CD4-positive, alpha-beta T cell treated with Interleukin-21 for 1 hour (primary cell): ENCODE measurements at places on chromosomes 5 and 9.

DNA sequence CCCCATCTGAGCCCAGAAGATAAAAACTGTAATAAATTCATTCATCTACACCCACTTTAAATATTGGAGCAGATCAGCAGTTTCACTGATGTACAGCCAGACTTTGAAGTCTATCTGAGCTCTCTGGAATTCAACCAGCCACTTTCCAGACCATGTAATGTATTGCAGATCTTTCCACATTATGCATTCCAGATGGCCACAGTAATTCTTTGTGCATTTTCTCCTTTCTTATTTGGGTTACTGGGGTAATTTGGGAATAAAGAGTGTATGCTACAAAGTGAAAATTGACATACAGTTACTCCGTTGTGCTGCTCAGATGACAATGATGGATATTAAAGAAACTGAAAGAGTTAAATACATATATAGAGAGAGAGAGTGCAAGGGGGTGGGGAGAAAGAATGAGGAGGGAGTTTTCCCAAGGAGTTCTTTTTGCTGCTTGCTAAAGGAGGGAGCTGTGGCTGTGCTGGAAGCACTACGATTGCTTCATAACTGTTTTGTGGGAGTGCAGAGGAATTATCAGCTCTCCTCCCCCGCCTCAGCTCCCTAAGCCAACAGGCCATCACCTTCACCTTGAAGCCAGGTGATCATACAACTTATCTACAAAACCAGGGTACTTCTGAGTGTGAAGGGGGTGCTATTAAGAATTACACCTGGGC lies 152.8 kb downstream of the GAS1 start:
- DNase-seq = no peak

DNA sequence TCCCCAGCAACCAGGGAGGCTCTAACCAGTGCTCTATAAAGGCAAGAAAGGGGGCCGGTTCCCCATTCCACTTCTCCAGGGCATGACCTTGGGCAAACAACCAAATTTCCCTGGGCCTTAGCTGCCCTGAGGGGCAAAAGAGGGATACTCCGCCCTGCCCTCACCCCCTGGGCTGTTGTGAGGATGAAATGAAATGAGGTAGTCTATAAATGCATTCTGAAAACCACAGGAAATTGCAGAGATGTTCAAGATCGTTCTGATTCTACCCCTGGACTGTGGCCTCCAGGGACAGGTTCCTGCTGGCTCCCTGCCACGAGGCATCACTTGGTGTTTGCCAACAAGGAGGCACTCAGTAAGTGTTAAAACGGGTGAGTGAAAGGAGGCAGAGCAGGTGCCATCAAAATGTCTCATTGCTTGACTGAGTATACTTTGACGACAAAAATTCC lies 5.7 kb downstream of the RAPGEF1 start:
- DNase-seq = peak; percentile 78

DNA sequence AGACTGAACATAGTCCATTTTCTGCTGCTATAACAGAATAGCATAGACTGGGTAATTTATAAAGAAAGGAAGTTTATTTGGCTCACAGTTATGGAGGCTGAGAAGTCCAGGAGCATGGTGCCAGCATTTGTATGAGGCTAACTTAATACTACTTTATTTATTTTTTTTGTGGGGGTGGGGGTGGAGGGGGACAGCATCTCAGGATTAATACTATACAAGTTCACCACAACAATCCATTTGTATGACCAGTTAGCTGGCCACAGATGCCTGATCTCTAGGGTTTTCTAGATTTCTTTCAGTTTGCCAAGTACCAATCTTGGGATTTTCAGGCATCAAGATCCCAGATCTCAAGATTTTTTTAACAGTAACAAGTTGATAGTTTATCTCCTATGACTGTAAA lies 20.3 kb downstream of the ANGPTL2 start:
- DNase-seq = no peak

DNA sequence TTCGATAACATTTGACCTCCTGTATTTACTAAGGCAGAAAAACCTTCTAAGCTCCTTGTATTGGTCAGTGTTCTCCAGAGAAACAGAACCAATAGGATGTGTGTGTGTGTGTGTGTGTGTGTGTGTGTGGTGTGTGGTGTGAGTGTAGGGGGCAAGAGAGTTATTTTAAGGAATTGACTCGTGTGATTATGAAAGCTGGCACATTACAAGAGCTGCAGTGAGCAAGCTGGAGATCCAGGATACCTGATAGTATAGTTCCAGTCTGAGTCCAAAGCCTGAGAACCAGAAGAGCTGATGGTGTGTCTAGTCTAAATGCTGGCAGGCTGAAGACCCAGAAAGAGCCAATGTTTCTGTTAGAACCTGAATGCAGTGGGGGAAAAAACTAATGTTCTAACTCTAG lies 21.2 kb upstream of the PIK3R1 start:
- DNase-seq = no peak

GRCh38 chr9:4117835-4118610 lies 181.8 kb downstream of the GLIS3 start:
- DNase-seq = peak; percentile 38

DNA sequence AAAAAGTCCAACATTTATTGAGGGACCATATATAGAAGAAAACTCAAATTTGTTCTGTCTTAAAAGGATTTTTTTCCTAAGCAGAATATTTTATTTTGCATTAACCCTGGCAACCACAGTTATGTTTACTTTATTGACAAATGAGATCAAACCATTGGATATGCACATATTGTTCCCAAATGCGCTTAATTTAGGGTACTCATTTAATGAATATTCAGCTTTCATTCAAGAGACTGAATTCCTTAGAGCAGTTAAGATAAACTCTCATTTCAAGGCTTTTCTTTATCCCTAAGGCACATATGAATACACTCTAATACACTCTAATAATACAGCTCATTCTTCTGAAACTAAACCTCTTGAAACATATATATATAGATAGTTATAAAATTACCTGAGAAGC lies 150.2 kb downstream of the HMHB1 start:
- no peak for DNase-seq

- no peak for DNase-seq
These were observed 190.9 kb downstream of the HINT1 start for GRCh38 chr5:130974021-130974683.

DNA sequence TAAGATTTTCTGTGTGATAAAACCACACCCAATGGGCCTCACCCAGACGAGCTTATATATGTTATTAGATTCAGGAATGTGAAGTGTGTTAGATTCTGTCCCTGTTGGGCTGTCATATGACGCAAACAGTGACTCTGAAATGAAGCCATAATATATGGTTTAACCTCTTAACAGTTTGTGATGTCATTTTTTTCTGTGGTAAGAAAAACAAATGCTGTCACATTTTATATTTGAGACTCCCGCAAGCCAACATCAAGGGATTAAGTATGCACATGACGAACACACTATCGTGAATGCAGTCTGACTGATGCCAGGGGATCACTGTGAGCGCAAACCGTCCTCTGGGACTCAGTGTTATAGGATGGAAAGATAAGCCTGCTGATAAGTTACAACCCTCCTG lies 321.7 kb downstream of the SH3GL2 start:
- no peak for DNase-seq

- DNase-seq = no peak
These were observed 320.9 kb downstream of the NTRK2 start for GRCh38 chr9:84990416-84990815.

GRCh38 chr5:151255621-151256286 lies 2.8 kb downstream of the GM2A start:
- no peak for DNase-seq

GRCh38 chr5:56175021-56175420 lies 58.1 kb downstream of the ANKRD55 start:
- no peak for DNase-seq

- DNase-seq = no peak
These were observed 218.5 kb downstream of the PLK2 start for GRCh38 chr5:58241389-58241788.

DNA sequence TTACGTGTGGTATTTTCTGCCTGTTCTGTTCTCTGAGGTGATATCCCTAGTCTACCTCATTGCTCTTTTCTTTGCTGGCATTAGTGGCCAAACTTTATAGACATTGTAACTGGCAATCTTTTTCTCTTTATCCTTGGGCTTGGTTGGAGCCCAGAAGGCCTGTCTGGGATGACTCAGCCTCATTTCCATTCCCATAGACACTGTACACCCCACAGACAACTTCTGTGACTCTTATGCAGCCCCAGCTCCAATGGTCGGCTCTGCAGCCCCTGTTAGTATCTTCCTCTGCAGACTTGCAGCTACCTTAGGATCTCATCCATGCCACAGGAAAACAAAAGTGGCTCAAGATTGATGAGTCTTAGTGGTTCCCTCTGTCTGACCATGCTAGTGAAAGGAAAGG lies 79.8 kb downstream of the CFAP95 start:
- no peak for DNase-seq

DNA sequence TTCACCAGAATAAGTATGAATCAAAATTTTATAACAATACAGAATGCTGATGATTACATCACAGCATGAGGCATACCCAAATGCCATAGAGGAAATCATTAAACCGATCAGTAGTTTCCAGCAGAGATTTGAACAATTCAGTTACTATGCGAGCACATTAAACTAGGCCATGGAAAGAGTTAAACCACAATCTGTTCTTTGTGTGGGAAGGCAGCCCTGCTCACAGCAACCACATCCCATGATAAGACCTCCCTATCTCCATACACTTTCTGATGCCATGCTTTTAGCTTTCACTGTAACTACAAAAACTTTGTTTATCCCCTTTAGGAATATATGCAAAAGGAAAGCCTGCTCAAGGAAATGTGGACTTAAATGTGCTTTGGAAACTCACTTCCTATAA lies 4.5 kb downstream of the NFIB start:
- DNase-seq = no peak

DNA sequence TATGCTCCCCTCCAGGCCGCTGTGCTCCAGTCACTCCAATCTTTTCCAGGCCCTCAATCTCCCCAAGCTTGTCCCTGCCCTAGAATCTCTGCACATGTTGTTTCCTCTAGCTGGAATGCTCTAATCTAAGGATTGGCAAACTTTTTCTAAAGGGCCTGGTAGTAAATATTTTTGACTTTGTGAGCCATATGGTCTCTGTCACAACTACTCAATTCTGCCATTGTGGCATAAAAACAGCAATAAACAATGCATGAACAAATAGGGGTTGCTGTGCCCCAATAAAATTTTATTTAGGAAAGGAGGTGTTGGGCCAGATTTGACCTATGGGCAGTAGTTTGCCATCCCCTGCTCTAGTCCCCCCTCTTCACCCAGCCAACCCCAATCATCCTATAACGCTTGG lies 150.5 kb upstream of the LRRTM2 start:
- DNase-seq = no peak

DNA sequence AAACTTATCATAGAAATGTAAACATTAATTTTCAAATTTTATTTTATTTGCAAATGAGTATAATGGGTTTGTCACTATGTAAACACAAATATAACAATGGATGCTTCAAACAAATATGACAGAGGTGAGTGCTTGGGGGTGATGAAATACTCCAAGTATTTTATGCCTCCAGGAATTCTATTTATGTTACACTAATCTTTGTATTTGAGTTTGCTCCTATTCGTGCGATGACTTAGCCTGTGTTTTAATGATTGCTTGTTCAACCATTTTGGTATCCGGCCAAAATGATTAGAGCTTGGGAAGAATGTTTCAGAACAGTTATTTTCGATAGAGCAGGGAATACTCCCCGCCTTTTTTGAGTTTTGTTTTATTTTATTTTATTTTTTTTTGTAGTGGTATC lies 5.0 kb downstream of the DMRT2 start:
- DNase-seq = no peak

- DNase-seq = no peak
These were observed 220.2 kb upstream of the MVB12B start for GRCh38 chr9:126106404-126106803.

DNA sequence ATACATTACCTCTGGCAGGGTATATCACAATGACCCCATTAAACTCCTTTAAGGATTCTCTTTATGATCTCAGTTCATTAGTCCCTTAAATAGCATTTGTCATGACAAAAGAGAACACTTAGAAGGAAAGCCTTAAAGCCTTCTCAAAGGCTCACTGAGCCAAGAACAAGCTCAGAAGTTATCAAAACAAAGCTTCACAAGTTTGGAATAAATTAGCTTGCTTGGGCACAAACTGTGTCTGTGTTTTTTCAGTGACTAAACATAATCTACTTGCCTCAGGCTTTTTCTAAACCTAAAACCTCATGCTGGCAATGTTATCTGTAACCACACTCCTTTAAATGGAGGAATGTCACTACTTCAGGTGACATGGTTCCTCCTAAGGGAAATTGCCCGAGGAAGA lies 1114.9 kb upstream of the C9orf72 start:
- DNase-seq = no peak

DNA sequence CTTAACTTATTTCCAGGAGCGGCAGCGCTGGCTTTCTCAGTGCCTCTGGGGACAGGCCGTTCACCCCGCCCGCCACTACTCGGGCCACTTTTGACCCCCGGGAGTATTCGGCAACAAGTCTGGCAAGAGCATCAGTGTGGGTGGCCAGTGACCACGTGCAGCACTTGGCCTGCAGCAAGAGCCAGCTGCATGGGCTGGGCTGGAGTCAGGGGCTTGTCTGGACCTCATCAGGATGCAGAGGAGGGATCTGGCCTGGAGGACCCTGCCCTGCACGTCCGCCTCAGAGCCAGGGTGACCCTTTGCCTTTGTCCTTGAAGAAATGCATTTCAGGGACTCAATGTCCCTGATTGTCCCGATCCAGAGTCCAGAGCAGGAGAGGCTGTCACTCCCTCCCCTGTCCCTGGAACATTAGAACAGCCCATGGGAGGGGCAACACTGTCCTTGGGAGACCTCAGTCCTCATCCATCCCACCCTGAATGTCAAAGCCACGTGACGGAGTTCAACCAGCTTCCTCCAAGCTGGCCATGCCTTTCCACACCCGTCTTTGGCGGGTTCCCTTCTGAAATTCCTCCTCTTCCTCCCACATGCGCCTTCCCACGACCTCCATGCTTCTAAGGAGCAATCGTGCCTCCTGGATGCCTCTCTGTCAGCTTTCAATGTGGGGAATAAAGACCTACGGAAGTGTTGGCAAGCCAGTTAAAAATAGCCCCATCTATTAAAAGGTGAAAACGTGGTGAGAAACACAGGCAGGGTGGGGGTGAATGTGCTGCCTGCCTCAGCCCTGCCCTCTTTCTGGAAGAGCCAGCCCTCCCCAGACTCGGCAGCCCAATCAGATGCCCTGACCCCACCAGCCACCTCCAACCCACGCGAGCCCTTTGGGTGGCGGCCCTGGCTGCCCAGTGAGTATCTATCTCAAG lies 99.0 kb downstream of the OLFM1 start:
- DNase-seq = no peak

DNA sequence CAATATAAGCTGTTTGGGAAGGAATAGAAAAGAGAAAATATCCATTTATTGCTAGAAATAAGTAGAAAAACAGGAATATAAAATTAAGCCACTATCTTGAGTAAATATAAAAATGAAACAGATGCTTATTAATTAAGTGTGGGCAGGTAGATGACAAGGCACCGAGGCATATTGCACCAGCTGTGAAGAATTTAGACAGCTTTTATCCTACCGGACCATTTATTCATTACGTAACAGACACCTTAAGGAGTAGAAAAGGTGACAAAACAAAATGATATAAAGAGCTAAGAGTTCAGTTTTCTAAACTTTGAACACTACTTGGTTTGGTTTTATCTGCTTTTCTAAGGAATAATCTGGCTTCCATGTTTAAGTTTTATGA lies 404.1 kb downstream of the PTPRD start:
- DNase-seq = no peak

GRCh38 chr5:133709209-133709725 lies 96.9 kb upstream of the FSTL4 start:
- no peak for DNase-seq
